ENCODE measurements at places on chromosomes 3 and 15.

DNA sequence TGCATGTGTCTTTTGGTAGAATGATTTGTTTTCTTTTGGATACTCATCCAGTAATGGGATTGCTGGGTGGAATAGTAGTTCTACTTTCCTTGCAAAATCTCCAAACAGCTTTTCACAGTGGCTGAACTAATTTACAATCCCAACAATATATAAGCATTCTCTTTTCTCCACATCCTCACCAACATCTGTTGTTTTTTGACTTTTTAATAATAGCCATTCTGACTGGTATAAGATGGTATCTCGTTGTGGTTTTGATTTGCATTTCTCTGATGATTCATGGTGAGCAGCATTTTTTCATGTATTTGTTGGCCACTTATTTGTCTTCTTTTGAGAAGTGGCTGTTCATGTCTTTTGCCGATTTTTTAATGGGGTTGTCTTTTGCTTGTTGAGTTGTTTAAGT lies 55.8 kb downstream of the ST8SIA2 start:
- no peak for DNase-seq

DNA sequence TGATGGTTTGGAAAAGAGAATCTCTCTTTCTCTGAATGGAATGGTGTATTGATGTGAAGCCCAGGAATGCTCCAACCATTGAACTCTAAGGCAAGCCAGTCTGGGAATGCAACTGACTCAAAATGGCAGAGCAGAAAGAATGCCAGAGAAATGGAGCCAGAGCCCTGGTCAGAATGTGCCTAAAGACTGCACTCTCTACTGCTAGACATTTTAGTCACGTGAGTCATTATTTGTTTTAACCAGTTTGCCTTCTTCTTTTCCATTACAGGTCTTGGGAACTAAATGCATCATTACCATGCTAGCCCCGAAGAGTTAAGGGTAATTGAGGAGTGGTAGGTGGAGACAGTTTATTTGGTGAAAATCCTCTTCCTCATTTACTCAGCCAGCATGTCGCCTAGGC lies 67.3 kb upstream of the TRIM42 start:
- no peak for DNase-seq

GRCh38 chr3:71673486-71673885 lies 51.7 kb downstream of the EIF4E3 start:
- no peak for DNase-seq

GRCh38 chr3:114333180-114333922 lies 39.5 kb downstream of the TIGIT start:
- no peak for DNase-seq

DNA sequence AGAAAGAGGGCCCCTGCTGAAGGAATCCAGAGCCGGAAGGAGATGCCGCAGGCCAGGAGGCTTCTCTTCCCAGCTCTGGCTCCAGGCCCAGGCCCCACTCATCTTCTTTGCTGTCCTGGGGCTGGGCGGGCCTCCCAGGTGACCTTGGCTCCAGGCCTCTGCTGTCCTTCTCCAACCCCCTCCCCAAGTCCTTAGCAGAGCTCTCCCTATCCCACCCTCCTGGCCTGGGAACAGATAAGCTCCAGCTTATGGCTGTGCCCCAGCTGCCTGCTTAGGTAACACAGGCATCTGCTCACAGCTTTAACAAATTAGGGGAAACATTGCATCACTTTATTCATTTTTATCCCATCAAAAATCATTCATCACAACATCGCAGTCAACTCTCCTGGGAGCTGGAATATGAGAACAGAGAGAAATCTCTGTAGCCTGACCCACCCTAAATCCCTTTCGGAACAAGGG lies 86.9 kb downstream of the SEMA5B start:
- no peak for DNase-seq

DNA sequence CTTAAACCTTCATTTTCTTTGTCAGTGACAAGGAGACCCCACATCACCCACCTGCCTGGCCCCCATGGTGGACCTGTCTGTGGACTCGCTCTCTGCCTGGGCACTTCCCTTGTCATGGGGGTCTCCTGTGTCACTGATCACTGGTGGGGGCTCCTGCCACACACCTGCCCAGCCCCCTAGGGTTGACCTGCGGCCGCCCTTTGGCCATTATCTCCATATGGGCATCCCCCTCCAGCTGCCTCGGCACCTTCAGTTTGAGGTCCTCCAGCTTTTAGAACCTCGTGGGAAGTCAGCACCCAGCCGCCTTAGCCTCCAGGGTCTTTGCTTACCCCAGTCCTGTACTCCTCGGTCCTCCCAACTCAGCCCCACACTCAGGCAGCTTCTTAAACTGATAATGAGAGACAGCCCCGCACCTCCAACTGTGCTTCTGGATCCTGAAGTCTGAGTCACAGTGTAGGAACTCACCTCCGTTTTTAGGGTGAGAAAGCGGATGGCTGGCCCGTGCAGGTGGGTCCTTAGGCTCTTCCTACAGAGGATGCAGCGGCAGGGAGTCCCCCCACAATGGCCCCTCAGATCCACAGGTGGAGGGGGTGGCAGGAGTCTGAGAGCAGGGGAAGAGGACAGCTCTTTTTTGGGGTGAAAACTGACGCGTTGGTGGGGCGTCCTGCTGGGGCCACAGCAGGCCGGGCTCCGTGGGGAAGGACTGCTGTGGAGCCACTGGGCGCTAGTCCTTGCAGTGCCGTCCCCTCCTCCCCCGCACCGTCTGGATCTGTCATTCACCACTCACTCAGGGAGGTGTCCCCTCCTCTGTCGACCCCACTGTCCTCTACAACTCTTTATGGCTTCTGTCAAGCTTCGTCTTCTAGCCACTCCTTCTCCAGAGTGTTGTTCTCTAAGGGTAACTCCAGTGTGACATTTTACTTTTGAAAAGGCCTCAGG lies 8.7 kb upstream of the PRR23E start:
- DNase-seq, result no peak

DNA sequence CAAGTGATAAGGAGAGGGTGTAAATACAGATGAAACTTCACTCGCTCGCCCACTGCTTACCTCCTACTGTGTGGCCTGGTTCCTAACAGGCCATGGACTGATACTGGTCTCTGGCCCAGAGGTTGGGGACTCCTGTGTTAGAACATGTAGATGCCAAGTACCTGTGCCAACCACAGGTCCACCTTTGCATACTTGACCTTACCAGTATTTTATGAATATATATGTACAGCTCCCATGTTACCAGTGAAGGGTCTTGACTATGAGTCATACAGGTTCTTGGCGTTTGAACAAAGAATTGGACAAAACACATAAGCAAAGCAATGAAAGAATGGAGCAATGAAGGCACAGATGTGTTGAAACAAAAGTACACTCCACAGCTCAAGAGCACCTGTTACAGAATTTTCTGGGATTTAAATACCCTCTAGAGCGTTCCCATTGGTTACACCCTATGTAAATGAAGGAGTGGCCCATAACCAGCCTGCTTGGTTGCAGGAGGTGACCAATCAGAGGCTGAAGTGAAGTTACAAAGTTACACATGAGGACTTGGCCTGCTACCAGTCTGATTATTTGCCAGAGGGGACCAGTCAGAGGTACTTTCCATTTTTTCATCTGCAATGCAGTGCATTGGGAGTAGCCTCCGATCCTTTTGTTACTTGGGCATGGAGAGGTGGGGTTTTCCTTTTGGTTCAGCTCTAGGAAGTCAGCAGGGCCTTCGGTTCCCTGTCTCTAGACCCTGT lies 1.7 kb upstream of the GFM1 start:
- DNase-seq, result no peak

- DNase-seq, result no peak
Observed at GRCh38 chr3:12288182-12289129, at the start of gene PPARG. Gene PPARG (plus strand): TSS chr3:12289070. CDS start chr3:12379712, 90,642 bp downstream.

DNA sequence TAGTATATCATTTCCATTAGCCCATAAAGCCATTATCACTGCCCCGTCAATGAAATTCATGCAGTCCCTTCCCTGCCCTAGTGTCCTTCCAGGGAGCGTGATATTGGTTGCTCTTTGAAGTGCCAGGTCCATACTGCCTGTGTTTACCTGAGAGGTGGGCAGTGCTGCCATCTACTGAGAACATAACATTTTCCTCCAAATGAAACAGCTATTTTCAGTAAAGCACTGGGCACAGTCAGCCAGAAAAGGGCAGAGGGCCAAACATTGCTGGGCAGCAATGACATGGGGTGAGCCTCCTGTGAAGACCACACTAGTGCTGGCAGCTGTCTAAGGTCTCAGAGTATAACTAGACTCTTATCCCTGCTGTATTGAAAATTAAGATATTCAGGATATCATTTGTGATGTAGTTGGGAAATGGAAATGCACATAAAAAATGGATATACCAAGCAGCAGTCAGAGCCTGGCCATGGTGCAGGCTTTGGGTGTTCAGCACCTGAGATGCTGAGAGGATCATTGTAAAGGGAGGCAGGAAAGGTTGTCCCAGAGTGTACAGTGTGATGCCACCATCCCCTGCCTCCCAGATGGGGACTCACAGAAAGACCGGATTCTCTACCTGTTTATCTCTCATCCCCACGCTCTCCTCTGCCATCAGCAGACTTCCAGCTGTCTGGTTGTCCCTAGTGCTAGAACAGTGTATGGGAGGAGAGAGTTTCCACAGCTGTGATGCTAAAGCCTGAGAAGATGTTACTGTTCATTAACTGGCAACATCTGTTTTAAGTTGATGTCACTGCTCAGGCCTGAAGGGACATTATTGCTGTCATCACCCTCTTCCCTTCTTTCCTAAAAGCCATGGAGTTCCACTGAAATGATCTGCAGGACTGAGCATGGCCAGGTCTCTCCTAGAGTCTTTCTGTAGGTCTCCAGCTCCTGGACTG lies 108.8 kb downstream of the ARNT2 start:
- no peak for DNase-seq

DNA sequence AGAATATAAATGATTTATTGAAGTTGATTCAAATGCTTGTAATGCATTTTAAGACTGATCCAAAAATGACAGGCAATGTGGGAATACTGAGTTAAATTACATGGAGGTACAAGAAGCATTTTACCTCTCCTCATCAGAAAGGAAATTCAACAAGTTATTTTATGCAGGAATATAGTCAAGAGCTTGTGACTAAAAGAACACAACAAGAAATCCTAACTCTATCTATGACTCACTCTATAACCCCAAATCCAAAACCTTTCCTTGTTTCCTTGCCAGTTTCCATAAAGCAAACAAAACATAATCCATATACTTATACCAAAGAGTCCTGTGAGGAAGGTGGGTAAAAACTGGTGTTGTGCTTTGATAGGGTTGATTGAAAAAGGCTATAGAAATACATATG lies 30.8 kb downstream of the SIN3A start:
- no peak for DNase-seq

DNA sequence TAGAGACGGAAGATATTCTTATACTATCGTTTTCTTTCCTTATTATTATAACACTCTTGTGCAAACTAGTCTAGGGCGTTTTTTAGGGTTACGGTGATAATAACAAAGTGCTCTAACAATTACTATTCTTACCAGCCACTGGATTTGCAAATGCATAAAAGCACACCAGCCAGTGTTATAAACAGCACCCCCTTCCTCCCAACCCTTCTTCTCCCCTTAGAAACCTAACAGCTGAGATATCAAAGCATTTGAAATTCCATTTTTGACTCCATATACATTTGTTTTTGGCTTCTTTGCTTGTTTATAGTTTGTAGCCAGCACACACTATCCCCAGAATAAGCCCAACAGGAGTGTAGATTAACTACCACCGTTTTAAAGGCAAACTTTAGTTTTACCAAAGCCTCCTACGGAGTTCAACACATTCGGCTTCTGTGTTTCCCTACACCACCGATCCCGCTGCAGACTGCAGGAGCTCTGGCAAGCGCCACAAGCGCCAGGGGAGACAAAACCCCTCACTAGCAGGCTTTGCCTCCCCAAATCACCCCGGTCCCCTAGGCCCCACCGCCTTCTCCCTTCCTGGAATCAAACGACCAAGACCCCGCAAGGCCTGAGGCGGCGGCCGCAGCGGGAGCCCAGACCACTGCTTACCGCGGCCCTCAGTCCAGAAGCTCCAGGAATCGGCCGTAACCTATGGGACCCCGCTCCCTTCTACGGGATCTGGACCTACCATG lies 461 bp downstream of the COPB2 start:
- DNase-seq, result peak; percentile 4

Measured in stimulated activated CD8-positive, alpha-beta memory T cell treated with anti-CD3 and anti-CD28 coated beads, Interleukin-12 subunit alpha, Interleukin-12 subunit beta, amount 100 ng/mL, for 1 hour (primary cell).